CD8-positive, alpha-beta T cell (primary cell): ENCODE measurements at places on chromosomes 7 and 10.

GRCh38 chr10:128993911-128994538 lies 473.0 kb upstream of the MGMT start:
- no peak for DNase-seq

GRCh38 chr10:43137717-43138020 lies 576 bp upstream of the CSGALNACT2 start:
- DNase-seq, result no peak

- DNase-seq, result no peak
Measured at GRCh38 chr10:130927157-130927556, 384.4 kb downstream of the TCERG1L start.

- DNase-seq, result no peak
Measured at GRCh38 chr7:73353243-73353642, 25.3 kb downstream of the FKBP6 start.

GRCh38 chr7:47931005-47932004 lies 17.0 kb downstream of the PKD1L1 start:
- DNase-seq, result no peak

- DNase-seq, result no peak
Measured at GRCh38 chr10:36676756-36677430, 448.5 kb upstream of the ANKRD30A start.

GRCh38 chr7:33762911-33763306 lies 142.4 kb upstream of the BMPER start:
- no peak for DNase-seq

- no peak for DNase-seq
Measured at GRCh38 chr10:7030134-7030855, 380.5 kb downstream of the SFMBT2 start.

DNA sequence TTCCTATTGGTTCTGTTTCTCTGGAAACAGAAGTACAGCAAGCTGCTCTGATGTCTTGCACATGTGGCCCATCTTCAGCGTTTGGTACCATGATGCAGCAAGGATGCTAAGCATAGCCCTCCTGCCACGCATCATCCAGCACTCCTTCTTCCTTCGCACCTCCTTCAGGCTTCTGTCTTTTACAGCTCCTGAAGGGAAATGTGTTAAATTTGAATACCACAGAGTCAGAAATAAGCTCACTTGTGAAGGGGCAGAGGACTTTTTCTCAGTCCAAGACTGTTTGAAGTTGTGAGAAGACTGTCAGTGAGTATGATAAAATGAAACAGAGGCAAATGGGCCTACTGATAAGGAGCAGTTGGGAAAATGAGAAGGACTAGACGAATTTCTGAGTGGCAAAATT lies 20.7 kb downstream of the TSPAN13 start:
- DNase-seq, result no peak

GRCh38 chr7:3003936-3004335 lies 39.7 kb downstream of the CARD11 start:
- DNase-seq, result no peak

- no peak for DNase-seq
Measured at GRCh38 chr7:28984631-28985030, 26.5 kb upstream of the TRIL start.

- no peak for DNase-seq
Measured at GRCh38 chr7:69670701-69671100, 72.4 kb downstream of the AUTS2 start.

DNA sequence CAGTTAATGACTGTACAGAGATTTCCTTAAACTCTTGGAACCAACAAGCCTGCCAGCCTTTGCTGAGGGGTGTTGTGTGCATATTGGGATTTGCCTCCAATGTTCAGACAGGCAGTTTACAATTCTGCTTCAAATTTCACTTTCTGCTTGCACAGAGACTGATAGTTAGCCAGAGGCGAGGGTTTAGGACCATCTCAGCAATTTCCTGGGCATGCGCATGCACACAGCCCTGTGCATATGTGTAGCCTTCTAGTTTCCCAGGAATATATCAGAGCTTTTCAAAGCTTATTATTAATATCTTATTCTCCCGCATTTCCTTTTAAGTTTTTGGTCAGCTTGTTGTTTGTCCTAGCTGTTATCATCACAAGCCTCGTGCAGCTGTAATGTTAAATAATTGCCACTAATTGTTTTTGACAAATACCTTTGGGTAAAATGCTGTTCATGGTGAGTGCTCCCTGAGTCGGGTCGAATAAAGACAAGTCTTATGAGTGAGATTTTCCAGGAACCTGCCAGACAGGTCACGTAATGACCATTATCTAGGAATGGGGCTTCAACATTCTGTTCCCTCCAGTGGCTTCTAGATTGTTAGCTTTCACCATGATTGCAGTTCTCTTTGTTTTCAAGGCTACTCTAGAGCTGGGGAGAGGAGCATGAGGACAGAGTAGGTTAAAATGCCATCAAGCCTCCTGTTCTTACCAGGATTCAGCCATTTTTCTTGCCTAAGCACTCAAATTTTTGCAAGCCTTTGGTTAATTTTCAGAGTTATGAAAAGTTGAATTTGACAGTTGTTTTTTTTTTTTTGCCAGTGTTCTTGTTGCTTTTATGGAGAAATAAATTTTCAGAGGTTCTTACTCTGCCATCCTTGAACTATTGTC lies 24.1 kb upstream of the DNAJC1 start:
- DNase-seq, result no peak

DNA sequence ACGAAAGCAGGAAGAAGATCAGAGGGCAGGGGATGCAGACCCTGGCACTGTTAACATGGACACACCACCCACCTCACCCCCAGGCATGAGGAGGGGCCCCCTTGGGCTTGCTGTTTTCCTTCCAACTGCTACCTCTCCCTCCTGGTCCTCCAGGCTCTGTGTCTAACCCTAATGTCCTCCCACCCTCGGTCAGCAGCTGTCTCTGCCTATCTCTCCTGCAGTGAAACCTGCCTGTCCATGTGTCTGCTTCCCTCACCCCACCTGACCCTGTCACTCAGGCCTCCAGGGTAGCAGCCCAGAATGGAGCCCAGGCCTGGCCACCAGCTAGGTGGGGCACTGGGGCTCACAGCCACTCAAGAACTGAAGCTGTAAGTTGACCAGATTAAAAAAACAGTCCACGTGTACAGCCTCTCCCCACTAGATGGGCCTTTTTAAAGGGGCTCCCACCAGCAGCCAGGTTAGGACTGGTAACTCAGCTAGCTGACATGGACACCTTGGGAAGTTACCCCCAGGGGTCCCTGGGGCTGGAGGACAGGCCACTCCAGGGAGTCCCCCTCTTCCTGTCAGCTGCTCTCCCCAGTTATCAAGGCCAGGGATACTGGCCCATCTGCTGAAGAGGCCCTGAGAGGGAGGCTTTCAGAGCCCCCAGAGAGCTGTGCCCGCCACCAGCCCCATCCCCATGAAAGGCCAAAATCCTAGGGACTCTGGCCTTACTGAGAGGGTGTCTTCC lies 1.5 kb downstream of the SMARCD3 start:
- DNase-seq, result no peak

DNA sequence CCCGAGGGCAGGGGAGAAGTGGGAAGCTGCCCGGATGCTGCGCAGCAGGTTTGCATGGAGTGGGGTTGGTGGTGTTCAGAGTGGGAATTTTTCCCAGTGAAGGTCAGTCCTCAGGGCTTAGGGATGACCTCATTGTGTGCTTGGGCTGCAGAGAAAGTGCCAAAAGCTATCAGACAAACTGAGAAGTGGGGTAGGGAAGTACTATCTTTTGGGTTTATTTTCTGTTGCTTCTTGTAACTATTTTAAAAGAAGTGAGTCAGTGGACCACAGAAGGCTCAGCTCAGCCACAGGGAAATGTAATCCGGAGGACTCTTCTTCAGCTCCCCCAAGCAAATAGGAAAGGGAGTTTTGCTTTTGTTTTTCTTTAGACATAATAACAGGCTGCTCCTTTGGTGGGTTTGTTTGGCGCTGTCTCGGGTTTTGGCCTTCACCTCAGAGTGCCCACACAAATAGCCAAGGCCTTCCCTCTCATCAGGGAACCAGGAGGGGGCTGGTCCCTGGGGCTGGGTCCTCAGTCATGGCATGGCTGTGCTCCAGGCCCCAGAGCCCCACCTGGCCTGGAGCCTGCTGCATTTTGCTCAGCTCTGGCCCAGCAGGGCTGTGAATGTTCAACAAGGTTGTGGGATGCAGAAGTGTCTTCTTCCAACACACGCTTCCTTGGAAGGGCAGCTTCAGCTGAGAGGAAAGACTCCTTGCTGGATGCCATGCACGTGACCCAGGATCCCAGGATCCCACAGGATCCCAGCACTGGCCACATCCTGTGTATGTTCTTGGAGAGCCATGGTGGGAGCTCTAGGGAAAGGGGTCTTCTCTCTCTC lies 5.4 kb upstream of the FAM170B start:
- no peak for DNase-seq

- no peak for DNase-seq
Measured at GRCh38 chr7:146647445-146647844, 530.8 kb downstream of the CNTNAP2 start.

DNA sequence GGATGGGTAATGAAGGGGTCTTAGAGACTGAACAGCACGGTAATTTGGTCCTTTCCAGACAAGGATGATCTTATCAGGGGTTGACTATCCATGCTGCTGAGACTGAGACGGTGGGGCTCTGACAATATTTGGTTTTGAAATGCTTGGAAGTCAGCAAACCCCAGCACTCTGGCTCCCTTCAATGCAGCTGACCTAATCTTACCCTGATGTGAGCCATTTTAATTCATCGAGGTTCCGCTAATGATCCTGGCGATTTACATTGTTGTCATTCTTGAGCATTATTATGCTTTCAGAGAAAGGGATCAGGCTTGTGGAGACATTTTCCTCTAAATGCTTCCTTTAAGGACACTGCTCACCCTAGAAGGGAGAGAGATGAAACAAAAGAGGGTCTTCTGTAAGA lies 114.6 kb upstream of the BMPER start:
- DNase-seq, result no peak

DNA sequence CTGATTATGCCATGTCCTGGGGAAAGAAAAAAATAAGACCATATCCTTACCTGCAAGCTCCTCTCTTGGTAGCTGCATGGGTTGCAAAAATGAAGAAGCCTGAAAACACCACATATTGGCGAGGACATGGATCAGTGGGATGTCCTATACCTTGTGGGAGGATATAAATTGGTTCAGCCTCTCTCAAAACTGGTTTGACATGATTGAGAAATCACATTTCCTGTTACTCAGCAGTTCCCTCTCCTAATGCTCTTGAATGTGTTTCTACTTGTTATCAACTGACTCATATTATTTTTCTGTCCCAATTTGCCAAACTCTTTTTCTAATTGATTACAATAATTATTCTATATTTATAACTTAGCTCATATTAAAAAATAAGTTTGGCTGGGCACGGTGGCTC lies 380.2 kb downstream of the EXOC4 start:
- no peak for DNase-seq

DNA sequence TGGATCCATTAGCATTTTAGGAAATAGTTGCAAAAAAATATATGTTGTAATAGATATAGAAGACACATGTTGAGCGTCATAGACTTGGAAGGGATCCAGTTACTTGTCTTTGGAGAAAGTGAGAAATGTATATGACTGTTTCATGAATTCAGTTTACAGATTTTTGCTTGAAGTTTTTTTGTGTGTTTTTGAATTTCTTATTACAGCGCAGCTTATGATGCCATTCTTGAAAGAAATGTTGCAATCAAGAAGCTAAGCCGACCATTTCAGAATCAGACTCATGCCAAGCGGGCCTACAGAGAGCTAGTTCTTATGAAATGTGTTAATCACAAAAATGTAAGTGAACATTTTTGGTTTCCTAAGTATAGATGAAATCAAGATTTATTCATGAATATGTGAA lies 98.2 kb downstream of the MAPK8 start:
- DNase-seq, result no peak

DNA sequence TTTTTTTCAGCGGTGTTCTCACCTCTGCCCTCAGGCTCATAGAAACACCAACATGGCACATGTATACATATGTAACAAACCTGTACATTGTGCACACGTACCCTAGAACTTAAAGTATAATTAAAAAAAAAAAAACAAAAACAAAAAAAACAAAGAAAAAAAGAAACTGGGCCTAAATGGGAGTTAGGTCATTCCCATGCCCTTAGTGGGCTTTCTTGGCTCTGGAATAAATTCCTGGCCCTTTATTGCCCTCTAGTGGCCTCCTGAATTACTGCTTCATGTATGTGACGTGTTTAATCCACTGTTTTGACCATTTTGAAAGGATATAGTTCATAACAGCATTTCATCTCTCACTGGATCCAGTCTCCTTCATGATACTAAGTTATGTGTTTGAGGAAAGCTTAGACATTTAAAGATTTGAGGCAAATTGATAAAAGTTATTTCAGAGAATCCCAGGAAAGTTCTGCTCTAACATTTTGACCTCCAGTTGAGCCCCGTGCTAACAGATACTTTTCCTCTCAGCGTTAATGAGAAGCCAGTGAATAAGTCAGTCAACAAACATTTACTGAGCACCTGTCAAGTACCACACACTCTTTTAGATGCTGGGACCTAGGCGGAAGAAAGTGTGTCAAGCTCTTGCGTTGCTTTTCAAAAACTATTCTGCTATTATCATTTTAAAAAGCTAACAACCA lies 54.7 kb upstream of the SYPL1 start:
- no peak for DNase-seq

DNA sequence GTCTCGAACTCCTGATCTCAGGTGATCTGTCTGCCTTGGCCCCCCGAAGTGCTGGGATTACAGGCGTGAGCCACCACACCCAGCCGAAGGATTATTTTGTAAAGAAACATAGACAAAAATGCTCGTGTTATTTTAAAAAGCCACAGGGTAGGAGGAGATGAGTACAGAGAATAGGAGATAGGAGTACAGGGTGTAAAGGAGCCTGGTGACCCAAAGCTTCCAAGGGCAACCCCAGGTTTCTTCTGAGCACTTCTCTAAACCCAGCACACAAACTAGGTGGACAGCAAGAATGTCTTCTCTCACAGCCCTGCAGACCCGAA lies 54.7 kb downstream of the ZNF467 start:
- DNase-seq, result no peak

GRCh38 chr7:33904681-33905388 lies 504 bp upstream of the BMPER start:
- DNase-seq, result no peak
